ENCODE measurements at places on chromosomes 5 and 9. TPM values are rescaled to one million over a fixed set of nuclear protein-coding genes. Genes with fewer than 3 reads are reported as not detected.

GPR21 gene
- 0.48 TPM for polyA plus RNA-seq

FAM200C gene
- polyA plus RNA-seq: 9.2 TPM

LMBRD2 gene
- 12.5 TPM for polyA plus RNA-seq

CCNI2 gene
- 0.83 TPM for polyA plus RNA-seq

RNF183 gene
- polyA plus RNA-seq: not detected

CACFD1 gene
- 15.9 TPM for polyA plus RNA-seq

GRCh38 chr9:38025166-38025565, 43.9 kb downstream of the SHB start:
- no peak for DNase-seq

DNA sequence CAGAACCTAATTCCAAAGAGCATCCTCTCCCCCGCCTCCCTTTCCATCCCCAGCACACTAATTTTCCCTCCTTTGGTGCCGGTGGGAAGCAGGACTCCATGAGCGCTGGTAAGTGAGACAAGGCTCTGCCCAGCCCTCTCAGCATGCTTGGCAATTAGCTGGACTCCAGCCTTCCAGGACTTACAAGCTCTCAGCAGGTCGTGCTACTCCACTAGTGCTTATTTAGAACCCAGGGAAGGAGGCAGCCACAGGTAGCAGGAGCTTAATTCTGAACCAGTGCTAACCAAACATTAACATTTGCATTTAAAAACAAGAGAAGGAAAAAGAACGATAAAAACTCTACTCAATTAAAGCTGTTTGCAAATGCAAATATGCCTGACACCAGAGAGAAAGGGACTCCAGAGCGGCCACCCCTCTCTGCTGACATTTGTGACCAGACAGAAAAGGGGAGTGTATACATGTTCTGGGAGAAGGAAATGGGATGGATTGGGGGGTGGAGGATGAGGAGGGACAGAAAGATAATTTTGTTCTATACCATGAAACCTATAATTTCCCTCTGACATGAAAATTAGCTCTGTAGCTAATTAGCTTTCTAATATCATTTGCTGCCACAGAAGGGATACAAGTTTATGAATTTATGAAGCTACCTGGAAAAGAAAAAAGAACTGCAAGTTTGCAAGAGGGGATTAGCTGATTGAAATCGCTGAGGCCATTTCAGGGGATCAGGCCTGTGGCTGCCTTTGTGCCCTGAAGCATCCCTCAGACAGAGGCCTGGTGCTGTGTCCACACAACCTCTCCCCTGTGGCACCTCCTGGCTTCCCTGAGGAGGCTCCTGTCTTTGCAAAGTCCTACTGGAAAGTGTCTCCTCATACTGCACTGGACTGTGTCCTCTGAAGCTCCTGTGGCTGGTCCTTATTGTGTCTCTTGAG, 266.3 kb downstream of the SEC61B start:
- DNase-seq: no peak

DNA sequence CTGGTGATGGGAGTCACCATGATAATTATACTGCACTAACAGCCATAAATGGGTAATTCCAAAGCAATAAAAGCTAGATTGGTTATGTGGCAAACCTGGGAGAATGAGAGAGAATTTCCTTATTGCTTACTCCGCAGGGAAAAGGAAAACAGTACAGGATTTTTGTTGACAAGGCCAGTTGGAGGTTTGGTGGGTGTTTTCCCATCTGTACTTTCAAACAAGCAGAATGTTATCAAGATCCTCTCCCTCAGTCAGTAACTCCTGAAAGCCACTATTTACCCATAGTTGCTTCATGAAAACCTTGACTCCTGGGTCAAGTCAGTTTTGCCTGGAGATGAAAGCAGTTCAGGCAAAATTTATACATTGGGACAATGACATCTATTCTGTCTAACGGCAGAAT, 26.4 kb downstream of the IL9 start:
- no peak for DNase-seq

DNA sequence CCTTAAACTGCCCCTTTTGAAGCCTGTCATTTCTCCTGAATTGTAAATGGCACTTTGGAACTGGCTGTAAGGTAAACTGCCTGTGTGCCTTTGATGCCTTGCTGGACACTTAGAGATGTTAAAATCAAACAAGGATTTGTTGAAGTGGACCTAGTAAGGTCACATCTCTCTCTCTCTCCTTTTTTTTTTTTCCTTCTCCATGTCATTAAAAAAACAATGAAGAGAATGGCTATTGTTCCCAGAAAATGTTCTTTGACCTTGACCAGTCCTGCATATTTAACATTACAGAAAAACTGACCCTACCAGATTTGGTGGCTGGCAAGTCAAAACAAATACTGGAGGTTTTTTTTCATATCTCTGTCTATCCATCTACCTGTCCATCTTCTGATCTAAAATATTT, 2.9 kb upstream of the DAB2 start:
- no peak for DNase-seq

DNA sequence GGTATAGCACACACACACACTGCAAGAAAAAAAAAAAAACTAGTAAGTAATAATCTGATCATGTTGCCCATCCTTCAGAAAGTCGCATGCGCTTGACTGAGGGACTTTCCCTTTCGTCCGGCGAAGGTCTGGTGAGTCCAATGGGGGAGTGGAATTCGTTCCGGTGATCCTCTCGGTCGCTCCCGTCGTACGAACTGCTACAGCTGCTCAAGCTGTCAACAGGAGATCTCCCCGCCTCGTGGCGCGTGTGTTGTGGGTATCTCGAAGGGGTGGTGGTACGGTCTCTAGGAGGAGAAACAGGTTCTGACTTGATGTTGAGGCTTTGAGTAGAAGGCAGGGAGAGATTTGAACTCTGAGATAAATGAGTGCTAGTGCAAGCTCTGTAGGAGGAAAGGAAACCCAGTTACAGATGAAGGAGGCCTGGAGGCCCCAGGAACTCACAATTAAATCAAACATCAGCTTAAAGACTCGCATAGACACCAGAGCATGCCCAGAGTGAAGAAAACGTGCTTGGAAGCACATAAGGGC, 160.4 kb downstream of the MEF2C start:
- DNase-seq: no peak

DNA sequence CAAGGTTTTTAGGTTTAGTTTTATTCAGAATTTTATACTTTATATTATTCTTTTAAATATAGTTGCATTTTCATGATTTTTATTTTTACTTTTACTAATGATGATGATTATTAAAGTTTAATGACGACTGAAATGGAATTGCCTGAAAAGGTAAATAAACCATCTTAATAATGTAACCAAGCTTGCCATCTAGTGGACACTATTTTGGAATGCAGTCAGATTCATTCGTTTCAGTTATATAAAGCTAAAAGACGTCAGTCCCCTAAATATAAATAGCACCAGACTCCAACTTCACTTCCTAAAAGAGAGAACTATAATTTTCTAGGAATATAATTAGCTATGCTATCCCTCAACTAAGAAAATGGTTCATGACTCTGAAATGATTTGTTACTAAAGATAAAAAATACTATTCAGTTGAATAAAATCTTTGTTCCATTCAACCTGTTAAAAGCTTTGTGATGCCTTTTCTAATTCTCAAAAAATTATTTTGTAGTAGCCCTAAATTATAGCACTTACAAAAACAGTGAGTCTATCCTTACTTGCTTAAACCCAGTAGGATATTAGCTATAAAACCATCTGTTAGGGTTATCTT, 19.9 kb downstream of the ABITRAM start:
- peak; percentile 51 for DNase-seq

- no peak for DNase-seq
These were observed 77.7 kb upstream of the IL17B start for GRCh38 chr5:149456597-149457392.

DNA sequence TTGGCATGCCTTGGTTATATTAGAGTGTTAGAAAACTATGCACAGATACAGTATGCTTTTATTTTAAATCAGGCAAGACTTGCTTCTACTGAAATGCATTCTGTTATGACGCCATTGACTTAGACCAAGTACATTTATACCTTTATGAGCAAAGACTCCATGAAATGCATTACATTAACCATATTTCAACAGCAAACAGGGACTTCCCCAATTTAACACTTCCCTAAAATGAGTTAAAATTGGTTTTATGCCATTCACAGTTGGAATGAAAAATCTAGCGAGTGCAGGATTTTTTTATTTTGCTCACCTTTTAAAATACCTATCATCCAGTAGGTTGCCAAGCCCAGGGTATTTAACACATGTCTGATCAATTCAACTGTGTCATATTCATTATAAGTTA, 272.1 kb upstream of the IZUMO3 start:
- DNase-seq: no peak

DNA sequence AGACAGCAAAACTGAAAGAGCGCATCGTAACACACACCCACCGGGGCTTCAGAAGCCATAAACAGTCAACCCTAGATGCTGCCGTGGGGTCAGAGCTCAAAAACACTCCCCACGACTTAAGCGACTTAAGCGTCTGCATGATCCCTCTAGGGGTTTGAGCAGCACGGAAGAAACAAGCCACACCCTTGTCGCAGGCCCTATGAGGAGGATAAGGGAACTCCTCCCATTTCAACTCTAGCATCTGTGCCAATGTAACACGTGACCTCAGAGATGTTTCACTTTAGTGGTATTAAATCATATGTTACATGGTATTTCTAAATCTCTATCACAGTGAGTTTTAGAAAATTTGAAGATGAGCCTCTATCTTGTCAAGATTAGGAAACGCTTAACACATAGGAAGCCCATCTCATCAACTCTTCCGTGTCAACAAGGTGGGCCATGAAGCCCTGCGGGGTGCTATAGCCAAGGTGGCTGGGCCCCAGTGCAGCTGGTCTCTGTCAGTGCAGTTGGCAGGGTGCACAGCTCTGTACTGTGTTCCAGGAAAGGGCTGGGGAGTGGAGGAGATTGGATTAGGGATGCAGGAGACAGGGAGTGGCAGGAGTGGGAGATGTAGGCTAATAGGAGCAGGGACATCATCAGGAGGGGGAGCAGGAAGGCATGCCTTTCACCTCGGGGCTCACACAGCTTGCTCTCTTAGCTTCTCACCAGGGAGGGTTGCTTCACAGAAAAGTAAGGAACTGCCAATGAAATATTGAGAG, 33.1 kb downstream of the ZCCHC9 start:
- DNase-seq: peak; percentile 11

GRCh38 chr5:67166460-67167285, 29.9 kb downstream of the CD180 start:
- DNase-seq: no peak

DNA sequence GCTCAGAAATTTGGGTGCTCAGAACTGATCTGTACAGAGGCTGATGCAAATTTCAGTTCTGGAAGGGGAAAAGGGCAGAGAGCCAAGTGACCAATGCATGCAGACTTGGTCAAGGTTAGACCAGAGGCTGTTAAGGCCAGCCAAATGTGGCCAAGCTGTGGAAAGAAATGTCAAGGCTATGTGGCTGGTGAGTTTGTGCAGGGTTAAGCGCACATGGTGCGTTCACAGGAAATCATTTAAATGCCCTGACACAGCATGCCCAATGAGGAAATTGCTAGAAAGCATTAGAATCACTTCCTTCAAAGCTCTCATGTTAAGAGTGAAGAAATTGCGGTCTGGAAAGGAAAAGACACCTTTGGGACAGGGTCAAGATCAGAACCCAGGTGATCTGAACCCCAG, 58.0 kb downstream of the PTPN3 start:
- DNase-seq: no peak

DNA sequence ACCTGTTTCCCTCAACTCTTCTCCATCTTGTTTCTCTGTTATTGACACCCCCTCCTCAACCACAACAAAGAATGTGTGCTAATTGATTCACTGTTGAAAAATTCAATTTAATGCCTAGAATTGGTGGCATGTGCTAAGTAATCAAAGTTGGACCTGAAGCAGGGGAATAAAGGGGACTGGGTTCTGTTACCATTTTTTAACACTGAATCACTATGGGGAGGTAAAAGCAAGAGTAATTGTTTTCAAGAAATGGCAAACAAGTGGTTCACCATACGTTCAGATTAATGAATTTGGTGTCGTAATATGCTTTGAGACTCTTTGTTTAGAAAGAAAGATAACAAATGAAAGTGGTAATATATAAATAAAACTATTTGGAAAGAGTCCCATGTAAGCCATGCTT, 17.0 kb upstream of the SSBP2 start:
- no peak for DNase-seq

DNA sequence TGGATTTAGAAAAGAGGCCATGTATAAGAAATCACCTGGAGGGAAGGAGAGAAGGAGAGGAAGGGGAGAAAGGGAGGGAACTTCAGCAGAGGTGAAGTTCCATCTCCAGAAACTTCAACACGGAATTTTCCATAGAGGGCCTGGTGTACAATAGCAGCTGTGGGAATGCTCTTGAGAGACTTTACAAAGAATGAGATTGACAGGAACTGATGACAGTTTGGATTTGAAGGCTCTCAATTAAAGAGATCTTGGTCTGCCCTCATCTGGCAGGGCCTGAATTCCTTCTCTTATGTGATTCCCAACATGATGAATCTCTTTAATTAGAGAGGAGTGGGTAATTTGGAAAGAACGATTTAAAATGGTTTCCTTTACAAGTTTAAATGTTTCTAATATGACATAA, 143.5 kb downstream of the MLLT3 start:
- peak; percentile 33 for DNase-seq

Measured in muscle of back (tissue), 13 donors.